ENCODE measurements at places on chromosomes 2 and 18.

DNA sequence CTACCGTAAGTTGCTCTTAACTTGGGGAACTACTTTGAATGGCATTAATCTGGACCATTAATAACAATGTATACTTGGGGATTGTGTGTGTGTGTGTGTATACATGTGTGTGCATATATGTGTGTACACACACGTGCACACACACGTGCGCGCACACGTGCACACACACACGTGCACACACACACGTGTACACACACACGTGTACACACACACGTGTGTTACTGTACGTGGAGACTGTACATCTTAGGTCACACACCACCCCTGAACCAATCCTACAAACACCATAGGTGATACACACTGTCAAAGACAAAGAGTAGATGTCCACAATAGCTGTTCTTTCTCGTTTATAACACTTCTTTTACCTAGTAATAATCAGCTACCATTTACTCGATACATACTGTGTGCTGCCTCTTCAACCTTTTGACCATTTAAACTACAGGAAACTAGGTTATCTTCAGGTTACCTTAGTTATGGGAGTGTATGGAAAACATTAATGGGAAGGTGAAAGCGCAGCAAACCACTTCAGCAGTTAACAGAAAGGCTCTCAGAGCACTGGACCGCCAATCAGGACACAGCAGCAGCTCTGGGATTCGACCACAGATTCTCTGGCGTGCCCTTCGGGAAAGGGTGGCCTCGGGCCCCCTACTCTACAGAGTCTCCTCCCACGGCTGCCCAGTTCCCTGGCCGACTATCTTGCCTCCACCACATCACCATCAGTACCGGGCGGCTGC lies 894 bp upstream of the GCC2 start:
- DNase-seq, result no peak

- DNase-seq, result no peak
These were observed 432.7 kb upstream of the ID2 start for GRCh38 chr2:8249141-8249540.

GRCh38 chr18:34651586-34652369 lies 58.3 kb upstream of the DTNA start:
- no peak for DNase-seq

GRCh38 chr2:117170897-117171296 lies 643.6 kb upstream of the DDX18 start:
- no peak for DNase-seq

GRCh38 chr18:22470248-22471235 lies 52.8 kb upstream of the CTAGE1 start:
- DNase-seq, result no peak

DNA sequence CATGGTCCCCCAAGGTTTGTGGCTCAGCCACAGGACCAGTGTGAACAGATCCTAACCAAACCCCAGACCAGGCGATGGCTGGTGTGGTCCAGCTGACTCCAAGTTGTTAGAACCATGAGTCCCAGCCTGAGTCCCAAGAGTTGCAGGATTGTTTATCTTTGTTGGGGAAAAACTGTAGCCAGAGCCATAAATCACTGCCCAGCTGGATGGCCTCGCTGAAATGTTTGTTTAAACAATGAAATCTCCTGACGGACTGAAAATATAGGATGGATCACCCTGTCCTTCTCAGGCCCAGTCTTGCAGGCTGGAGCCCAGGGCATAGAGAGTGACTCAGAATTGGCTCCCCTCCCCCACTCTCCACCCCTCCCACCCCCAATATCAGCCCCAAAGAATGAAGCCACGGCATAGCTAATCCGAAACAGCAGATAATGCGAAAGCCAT lies 36.4 kb downstream of the PKDCC start:
- DNase-seq, result no peak

- no peak for DNase-seq
These were observed 58.3 kb downstream of the CCDC150 start for GRCh38 chr2:196697825-196698224.

- no peak for DNase-seq
These were observed 25.7 kb downstream of the NTSR2 start for GRCh38 chr2:11644293-11644692.

DNA sequence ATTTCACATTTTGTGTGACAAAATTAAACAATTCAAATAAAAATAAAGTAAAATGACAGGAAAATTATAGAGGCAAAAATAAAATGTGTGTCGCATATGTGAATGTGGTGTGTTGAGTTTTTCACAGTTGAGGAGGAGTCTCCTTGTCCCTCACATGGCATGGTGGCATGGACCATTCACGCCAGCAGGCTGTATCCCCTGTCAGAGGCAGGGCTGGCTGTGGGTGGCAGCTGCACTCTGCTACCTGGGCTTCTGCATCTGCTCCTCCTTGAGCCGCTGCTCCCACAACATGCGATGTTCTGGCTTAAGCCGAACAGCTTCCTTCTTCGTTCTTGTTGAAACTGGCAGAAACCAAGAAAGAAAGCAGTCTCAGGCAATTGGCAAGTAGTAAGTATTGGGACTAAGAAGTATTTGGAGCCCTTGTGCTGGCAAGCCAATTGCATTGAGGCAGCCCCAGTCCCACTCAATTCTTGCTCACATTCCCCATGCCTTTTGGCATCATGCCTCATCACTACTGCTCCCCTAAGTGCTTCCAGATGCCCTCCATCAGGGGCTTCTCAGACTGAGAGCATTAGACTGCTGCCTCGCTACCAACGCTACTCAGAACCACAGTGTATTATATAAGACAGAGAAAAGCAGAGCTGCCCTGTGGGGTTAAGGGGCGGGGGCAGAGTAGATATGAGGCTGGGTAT lies 177.9 kb upstream of the NABP1 start:
- DNase-seq, result no peak

DNA sequence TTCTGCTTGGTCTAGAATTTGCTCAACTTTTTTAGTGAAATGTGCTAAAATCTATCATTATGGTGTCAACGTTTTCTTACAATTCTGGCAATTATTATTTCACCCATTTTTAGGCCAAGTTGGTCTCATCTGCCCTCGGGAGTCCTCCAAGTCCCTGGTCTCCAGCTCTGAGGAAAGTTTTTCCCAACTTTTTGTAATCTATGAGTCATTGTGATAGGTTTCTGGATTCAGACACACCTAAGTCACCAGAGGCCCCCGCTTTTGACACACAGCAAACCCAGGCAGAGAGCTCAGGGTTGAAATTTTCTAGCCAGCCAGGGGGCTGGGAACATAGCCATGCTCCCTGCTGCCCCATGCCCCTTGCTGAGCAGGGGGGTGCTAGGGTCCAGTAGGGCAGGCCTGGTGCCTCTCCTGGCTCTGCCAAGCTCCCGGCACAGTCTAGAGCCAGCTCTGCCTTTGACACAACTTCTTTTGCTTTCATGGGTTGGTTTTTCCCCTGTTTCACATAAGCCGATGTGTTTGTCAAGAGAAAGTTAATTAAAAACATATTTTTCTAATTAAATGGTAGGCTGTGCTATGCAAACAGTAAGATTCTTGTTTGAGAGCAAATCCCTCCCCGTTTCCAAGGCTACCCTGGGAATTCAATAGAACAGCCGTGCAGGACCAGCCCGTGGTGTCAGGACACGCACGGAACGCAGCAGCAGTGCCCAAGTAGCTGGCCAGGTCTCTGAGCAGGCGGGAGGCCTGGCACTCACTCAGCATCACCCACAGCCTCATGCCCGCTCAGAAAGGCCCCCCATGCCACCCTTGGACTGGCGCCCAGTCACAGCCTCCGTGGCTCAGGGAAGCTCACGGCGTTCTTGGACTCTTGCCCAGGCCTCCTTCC lies 25.5 kb upstream of the SNED1 start:
- no peak for DNase-seq
